Karpas-422 (cell line): ENCODE measurements at places on chromosomes 7 and 10.

DNA sequence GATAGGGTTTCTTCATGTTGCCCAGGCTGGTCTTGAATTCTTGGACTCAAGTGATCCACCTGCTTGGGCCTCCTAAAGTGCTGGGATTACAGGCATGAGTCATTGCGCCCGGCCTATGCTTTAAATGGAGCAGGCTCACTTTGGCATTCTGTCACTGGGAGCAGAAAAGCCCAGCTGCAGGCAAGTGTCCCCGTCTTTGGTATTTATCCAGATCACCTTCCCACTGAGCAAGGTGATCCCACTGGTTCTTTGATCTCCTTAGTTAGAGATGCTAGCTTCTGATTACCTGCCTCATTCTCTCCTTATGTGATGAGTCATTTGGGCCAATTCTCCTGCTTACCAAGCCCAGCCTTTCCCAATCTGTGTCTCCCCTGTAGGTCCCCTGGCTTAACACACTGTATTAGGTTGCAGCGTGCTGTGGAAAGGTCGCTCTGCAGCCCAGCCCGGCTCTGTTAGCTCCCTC, 39.3 kb downstream of the SPDYE5 start:
- no peak for DNase-seq

DNA sequence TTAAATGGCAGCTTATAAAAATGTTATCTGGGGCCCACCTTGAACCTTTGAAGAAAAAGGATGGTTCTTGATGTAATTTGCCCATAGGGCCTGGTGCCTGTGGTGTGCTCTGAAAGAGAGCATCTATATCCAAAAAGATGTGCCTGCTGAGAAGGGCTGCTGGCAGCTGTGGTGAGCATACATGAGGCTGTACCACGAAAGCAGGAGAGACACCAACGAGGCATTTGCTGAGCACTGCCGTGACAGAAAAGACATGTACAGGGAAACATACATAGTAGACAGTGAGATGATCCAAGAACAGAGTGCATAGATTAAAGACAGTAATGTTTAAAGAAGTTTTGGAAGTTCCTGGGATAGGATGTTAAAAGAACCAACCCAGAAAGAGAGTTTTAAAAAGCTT, 664.5 kb downstream of the PHTF2 start:
- no peak for DNase-seq

DNA sequence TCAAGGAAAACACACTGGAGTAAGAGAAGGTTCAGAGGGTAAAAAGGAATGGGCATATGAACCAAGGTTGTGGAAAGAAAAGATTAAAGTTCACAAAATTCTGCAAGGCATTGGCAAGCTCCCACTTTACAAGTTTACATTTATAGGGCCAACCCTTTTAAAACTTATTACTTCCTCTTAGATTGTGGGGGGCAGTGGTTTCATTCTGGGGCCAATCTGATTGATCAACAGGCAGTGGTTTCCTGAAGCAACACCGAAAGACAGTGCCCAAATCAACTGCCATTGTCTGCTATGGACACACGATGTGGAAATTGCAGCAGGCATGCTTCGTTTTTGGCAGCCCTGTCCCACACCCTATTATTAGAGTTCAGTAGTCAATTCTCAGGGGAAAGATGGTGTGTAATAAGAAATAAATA, 154.0 kb downstream of the SGMS1 start:
- no peak for DNase-seq

DNA sequence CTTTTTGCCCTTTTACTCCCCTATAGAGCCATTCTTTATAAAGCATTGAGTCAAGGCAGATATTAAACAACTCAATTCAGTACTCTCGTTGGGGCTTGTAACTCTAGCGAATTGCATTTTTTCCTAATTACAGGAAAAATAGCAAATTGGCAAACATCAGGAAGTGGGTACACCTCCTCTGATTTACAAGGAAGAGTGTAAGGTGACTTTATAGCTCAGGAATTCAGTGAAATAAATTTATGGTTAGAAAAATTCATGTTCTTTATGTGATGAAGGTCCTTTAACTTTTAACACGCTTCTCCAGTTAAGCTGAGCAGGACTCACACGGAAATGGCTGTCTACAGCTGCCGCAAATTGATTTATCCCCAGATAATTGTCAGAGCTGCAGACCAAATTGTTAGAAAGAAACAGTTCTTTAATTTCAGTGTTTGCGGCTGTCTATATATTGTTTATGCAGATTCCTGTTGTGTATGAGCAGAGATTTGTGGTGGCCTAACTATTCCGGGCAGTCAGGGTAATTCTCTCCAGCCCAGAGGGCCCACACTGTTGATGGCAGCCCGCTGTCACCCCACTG, 151.1 kb upstream of the MKI67 start:
- DNase-seq = no peak

DNA sequence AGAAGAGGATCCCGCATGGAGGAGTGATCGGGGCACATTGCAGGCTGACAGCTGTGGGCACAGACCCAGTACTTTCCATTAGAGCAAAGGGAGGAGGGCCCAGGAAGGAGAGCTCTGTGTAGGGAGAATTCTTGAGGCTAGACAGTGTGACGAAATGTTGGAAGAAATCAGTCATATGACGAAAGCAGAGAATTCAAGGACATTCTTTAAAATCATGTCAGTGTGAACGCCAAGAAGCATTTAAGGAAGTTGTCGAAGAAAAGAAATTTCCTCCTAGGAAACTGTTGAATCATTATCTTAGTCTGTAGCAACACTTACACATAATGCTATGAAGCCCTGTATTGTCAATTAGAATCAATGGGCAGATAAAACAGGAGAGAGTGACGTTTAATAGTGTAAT, 191.3 kb upstream of the ADARB2 start:
- no peak for DNase-seq

DNA sequence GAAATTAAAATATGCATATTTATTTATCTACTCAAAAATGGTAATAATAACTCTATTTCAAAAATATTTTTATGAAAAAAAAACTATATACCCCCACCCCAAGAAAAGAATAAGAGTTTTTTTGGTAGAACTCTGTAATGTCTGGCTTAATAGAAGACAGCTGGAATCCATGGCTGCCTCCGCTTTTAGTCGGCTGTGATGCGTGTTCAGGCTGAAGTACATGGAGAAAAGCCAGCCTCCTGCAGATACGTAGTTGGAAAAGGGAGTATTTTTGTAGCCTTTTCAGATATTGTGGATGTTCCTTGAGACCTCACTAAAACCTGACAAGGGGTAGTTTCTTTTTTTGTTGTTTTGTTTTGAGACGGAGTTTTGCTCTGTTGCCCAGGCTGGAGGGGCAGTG, 10.0 kb downstream of the FOXK1 start:
- DNase-seq = no peak

DNA sequence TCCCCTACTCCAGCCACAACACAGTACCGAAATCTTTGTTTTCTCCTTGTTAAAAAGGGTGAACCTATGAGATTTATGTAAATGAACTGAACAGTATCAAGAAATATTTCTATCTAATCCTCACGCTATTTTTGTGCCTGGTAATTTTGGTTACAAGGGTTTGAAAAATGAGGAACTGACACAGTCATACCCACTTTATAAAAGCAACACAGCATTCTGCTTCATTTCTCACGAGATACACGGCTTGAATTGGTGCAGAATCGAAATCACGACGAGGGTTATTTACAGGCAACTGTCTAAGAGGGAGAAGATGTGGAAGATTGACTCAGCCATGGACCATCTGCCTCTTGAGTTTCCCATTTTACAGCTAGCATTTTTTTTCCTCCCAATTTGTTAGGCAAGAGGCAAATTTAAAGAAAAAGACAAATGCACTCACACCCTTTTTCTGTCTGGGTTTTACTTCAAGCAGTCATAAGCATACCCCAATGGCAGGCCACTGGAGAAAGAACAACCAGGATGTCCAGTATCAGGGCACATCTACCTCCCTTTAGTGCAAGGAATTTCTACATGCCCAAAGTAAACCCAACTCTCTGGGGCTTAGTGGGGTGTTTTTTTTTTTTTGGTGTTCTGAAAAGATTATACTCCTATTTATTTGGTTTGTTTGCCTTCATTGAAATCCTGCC, 108.1 kb downstream of the ITGB8 start:
- peak; percentile 92 for DNase-seq

- DNase-seq = no peak
Measured at GRCh38 chr10:75028748-75029147, 82.7 kb upstream of the SAMD8 start.

DNA sequence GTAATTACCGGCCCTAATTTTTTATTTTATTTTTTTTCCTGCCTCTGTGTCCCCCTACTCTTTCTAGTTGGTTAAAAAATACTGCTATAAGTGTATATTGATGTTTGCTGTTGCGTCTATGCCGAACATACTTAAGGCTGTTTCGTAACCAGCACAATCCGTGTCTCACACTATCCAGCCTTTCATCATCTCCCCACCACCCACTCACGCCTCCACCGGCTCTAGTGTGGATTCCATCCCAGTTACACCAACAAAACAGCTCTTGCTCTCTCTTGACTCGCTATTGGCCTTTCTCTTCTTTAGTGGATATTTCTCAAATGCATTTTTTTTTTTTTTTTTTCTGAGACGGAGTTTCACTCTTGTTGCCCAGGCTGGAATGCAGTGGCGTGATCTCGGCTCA, 70.1 kb upstream of the CAMK1D start:
- DNase-seq = no peak

GRCh38 chr7:37388811-37389210, 59.9 kb downstream of the ELMO1 start:
- no peak for DNase-seq

DNA sequence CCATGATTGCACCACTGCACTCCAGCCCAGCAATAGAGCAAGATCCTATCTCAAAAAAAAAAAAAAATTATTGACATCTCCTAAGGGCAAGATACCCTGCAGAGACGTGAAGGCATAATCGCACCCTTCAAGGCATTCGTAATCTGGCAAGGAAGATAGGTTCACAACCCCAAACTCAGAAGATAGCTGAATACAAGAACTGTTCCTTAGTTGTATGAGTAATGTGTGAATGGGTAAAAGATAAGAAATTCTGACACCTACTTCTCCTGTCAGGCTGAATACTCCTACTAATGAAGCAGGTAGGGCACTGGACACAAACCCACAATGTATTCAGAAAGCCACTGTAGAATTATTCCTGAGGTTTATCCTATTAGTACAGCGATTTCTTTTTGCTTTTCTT, 882.4 kb upstream of the AUTS2 start:
- no peak for DNase-seq

GRCh38 chr10:43825421-43825820, 176.7 kb upstream of the ZNF32 start:
- DNase-seq = no peak

DNA sequence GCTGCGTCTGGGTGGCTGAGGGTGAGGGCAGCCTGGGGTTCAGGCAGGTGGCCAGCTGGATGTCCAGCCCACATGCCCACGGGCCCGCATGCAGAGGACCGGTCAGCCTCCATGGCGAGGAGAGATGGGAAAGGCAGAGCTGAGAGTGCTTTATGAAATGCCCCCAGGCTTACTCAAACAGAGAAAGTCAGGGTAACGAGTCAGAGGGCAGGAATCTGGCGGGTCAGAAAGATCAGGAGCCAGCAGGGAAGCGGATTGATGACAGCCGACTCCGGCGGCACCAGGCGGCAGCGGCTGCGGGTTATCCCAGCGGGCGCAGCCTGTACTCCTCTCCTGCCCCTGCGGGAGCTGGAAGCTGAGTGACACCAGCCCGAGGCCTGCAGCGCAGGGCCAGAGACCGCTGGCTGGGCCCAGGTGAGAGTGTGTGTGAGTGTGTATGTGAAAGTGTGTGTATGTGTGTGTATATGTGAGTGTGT, 13.4 kb downstream of the SLC13A4 start:
- no peak for DNase-seq

DNA sequence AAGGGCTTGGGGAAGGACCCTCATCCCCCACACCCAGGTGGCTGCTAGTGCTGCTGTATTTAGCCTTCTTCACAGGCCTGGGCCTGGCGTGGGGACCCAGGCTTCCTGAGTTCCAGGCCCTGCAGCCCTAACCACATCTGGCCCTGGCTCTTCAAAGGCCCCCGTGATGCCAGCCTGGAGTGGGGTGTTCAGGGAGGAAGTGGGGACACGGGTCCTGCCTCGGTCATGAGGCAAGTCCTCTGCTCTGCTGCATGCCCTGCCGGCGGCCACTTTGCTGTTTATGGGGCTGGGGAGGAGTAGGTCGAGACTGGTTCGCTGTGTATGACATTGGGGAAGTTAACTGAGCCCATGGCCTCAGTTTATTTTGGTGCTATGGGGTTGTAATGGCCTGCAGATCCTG, 8.5 kb upstream of the AQP1 start:
- DNase-seq = no peak

GRCh38 chr7:132383962-132384361, 192.3 kb downstream of the PLXNA4 start:
- DNase-seq = no peak

- DNase-seq = no peak
Measured at GRCh38 chr10:29346296-29347001, 57.6 kb downstream of the LYZL1 start.

- DNase-seq = no peak
Measured at GRCh38 chr7:89312551-89312950, 517.0 kb upstream of the TEX47 start.

- no peak for DNase-seq
Measured at GRCh38 chr7:99984593-99984992, 8.8 kb upstream of the AZGP1 start.

DNA sequence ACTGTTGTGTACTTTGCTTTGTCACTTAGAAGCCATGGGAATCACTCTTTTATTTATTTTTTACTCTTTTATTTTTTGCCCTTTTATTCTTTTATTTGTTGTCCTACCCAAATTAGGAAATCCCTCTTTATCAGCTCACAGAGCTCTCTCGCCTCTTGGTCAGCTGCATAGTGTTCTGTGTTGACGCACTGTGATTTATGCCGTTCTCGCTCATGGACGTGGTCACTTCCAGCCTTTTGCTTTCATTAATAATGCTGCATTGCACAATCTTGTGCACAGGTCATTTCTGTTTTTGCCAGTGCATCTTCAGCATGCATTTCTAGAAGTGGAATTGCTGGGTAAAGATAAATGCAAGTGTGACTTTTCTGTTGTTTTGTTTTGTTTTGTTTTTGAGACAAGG, 42.3 kb downstream of the FBH1 start:
- DNase-seq = no peak

- no peak for DNase-seq
Measured at GRCh38 chr10:108500396-108500795, 1335.9 kb upstream of the SORCS1 start.

- no peak for DNase-seq
Measured at GRCh38 chr10:30034433-30035137, 24.8 kb downstream of the JCAD start.

DNA sequence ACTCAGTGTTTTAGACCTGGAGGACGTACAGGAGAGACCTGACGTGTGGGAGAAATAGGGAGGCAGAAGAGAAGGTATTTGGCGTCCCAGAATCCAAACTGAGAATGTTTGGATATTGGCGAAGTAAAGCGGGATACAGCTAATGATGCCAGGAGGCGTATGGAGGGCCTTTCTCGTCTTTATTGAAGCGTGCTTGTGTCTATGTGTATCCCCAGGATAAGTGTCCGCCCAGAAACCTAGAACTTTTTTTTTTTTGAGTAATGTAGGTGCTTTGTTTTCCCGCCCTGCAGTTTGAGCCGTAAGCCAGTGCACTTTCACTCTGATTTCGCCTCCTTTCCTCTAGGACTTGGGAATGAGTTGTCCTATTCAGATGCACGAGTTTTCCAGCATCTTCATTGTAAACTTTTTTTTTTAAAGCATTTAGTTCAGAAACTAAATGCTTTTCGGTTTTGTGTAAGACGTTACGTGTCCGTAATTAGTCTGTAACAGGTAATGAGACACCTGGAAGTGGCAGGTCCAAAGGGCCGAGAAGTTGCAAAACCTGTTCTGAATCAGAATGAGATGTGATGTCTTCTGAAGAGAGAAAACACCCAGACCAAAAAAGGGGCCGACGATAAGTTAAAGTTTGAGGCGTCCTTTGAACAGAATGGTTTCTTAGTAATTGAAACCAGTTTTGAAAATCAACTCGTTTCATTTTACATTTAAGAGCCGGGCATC, 746 bp downstream of the ARL5B start:
- DNase-seq = peak; percentile 75

GRCh38 chr7:31100871-31101270, 48.8 kb downstream of the ADCYAP1R1 start:
- DNase-seq = no peak
